Stimulated activated CD8-positive, alpha-beta memory T cell treated with anti-CD3 and anti-CD28 coated beads, Interleukin-7, amount 100 ng/mL, for 1 hour (primary cell): ENCODE measurements at places on chromosomes 2 and 18.

- no peak for DNase-seq
Observed at GRCh38 chr18:45156946-45157345, 458.3 kb upstream of the SLC14A2 start.

- no peak for DNase-seq
Observed at GRCh38 chr2:56671973-56672569, 488.3 kb downstream of the CCDC85A start.

DNA sequence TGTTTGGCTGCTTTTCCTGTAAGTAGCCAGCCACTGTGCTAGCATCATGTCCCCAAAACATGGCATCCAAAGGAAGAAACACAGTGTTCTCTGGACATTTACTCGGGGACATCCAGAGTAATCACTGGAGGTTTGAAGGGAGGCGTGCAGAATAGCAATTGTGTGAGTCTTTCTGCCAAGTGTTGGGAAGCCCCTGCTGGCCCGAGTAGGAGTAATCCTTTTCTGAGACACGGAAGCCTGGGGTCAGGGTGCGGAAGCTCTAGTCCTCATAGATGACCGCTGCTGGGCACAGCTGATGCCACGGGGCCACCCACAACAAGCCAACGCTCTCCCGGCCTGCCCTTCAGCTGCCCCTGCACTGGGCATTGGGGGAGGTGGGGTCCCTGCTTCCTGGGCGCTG lies 24.8 kb upstream of the HDAC4 start:
- DNase-seq: no peak

GRCh38 chr2:166803373-166804000 lies 84.8 kb upstream of the XIRP2 start:
- no peak for DNase-seq

- peak; percentile 62 for DNase-seq
Observed at GRCh38 chr2:237923481-237924163, 43.2 kb upstream of the UBE2F start.

- DNase-seq: no peak
Observed at GRCh38 chr2:207072571-207072970, 93.2 kb downstream of the KLF7 start.

- DNase-seq: no peak
Observed at GRCh38 chr18:2395427-2396161, 175.7 kb downstream of the METTL4 start.

- DNase-seq: no peak
Observed at GRCh38 chr2:199148076-199148845, 309.5 kb downstream of the SATB2 start.

GRCh38 chr2:130871843-130872740 lies 35.4 kb downstream of the ARHGEF4 start:
- DNase-seq: no peak

- DNase-seq: no peak
Observed at GRCh38 chr2:204753841-204754240, 208.6 kb downstream of the PARD3B start.

GRCh38 chr18:2511451-2511850 lies 59.9 kb downstream of the METTL4 start:
- DNase-seq: no peak
